Left lung (tissue), 14 donors: ENCODE measurements at places on chromosomes 5 and 9.
A peak's percentile ranks its signal among the peaks of the same experiment; 100 is the strongest.

- H3K27me3 ChIP-seq, result no peaks in the 10 kb centered on the region
- no peak overlapping the region for H3K4me3 ChIP-seq
- DNase-seq, result no peak
- H3K27ac ChIP-seq, result no peak overlapping the region
These were observed 315.5 kb upstream of the C9orf72 start for GRCh38 chr9:27888661-27889295.

DNA sequence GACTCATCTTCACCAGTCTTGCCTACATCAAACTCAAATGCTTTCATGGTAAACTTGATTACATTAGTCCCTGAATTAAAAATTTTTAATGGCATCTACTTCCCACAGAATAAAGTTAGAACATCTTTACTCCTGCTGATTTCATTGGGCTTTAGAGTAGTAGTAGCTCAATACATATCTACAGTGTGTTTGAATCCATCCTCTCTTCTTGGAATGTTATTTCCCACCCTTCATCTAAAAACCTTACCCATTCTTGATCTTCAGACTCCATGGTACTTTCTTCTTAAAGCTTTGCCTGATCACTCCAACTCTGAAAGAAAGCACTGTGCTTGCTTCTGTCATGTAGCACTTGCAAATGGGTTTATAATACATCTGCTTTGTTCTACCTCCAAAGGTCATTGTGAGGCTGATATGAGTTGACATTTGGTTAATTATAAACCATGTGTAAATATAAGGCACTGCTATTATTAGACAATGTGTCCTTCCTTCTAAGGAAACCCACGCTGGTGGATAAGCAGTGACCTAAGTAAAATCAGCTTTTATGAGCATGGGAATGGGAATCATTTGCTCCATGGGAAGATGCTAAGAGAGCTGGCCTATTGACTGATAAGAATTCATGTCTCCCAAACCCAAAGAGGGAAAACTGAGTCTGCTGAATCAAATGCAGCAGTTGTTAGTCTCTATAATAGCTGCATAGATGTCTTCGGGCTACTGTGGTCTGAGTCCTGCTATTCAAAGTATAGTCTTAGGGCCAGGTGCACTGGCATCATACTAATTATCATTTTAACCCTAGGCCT is 7.5 kb upstream of the PRLR start:
- H3K4me1 ChIP-seq, result no peaks in the 10 kb centered on the region
- no peak overlapping the region for H3K27ac ChIP-seq
- DNase-seq, result no peak
- H3K27me3 ChIP-seq, result no peaks in the 10 kb centered on the region
- H3K4me3 ChIP-seq, result no peak overlapping the region

- no peak overlapping the region for H3K27ac ChIP-seq
- H3K4me1 ChIP-seq, result no peaks in the 10 kb centered on the region
- no peak for DNase-seq
These were observed 5.8 kb downstream of the ACTL7A start for GRCh38 chr9:108867829-108868228.

GRCh38 chr5:81363093-81363871 is 30.7 kb downstream of the ACOT12 start:
- no peak for DNase-seq
- no peaks in the 10 kb centered on the region for H3K36me3 ChIP-seq
- H3K4me1 ChIP-seq, result no peaks in the 10 kb centered on the region
- H3K4me3 ChIP-seq, result no peak overlapping the region
- no peak overlapping the region for H3K27ac ChIP-seq

GRCh38 chr5:136249678-136250266 is 56.8 kb upstream of the SMIM32 start:
- H3K4me3 ChIP-seq, result no peak overlapping the region
- no peaks in the 10 kb centered on the region for H3K4me1 ChIP-seq
- peaks cover 4% of the 10 kb centered on the region for H3K27me3 ChIP-seq
- H3K36me3 ChIP-seq, result no peaks in the 10 kb centered on the region
- no peak overlapping the region for H3K27ac ChIP-seq
- peak; percentile 57 for DNase-seq
